ENCODE measurements at places on chromosomes 5 and 9. TPM values are rescaled to one million over a fixed set of nuclear protein-coding genes. Genes with fewer than 3 reads are reported as not detected.
A peak's percentile ranks its signal among the peaks of the same experiment; 100 is the strongest.

The ALAD gene
- total RNA-seq: 57.0 TPM

The KIF3A gene
- 20.0 TPM for total RNA-seq

The RNF183 gene
- total RNA-seq: 0.77 TPM

The IFNA13 gene
- total RNA-seq: not detected

The PRRC2B gene
- total RNA-seq: 300 TPM

The SPIN1 gene
- total RNA-seq: 98.6 TPM

The WNK2 gene
- total RNA-seq: 75.5 TPM

The ADGRD2 gene
- 0.31 TPM for total RNA-seq

The ZNF366 gene
- total RNA-seq: not detected

The PCDHB9 gene
- 2.2 TPM for total RNA-seq

DNA sequence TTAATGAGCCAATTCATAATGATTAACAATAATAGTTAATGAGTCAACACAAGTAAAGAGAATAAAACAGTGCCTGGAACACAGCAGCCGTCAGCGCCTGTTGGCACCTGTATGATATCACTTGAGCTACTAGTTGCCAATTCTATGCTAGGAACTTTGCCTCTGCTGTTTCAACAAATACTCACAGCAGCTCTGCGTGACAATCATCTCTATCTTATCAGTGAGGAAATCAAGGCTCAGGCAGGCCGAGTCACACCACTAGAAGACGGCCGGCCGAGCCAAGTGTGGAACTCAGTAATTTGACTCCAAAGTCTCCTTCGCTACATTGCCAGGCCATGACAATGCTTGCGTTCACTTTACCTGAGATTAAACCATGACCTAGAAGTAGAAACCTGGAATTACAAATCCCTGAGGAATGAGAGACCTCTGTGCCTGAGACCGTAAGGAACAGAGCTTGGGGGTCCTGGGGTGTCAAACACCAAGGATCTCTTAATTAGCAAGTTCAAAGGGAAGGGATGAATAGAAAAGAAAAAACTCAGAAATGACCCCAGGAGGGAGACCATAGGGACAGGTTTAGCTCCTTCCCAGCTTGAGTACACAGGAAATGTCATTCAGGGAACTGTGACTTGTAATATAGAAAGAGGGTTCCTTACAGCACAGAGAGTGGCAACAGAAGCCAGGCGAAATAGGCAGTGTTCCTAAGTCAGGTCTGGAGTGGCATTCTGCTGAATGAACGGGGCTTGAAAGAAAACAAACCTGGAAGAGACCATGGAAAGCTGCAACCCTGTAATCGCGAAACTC, 109.1 kb downstream of the SUSD1 start:
- peaks cover 27% of the 10 kb centered on the region for H3K4me1 ChIP-seq
- peak overlapping the region; percentile 49 for H3K4me3 ChIP-seq
- no peak for DNase-seq
- H3K36me3 ChIP-seq: peaks cover 26% of the 10 kb centered on the region
- H3K27ac ChIP-seq: peak overlapping the region; percentile 95
- H3K27me3 ChIP-seq: no peaks in the 10 kb centered on the region

- peaks cover 22% of the 10 kb centered on the region for H3K27me3 ChIP-seq
- H3K27ac ChIP-seq: no peak overlapping the region
- H3K36me3 ChIP-seq: no peaks in the 10 kb centered on the region
- no peak overlapping the region for H3K4me3 ChIP-seq
- DNase-seq: no peak
These were observed 104.2 kb upstream of the MVB12B start for GRCh38 chr9:126222363-126222834.

DNA sequence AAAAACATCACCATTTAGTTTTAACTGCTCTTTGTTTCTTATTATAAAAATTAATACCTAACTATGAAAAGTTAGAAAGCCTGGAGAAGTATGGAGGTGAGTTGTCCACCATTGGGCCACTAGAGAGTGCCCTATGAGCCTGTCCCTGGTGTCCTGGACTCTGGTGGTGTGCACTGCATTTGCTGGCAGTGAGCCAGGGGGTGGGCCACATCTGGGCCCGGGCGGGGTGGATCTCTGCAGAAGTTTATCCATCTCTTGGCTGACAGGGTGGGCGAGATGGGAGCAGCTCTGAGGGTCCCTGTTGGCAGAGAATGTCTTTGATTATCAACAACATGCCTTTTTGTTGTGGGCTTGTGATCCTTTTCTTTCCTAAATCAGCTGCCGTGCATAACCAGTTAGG, 8.2 kb downstream of the TENT4A start:
- peaks cover 9% of the 10 kb centered on the region for H3K36me3 ChIP-seq
- H3K4me3 ChIP-seq: peak overlapping the region; percentile 44
- H3K27ac ChIP-seq: peak overlapping the region; percentile 21
- no peaks in the 10 kb centered on the region for H3K27me3 ChIP-seq
- peaks cover 88% of the 10 kb centered on the region for H3K4me1 ChIP-seq

DNA sequence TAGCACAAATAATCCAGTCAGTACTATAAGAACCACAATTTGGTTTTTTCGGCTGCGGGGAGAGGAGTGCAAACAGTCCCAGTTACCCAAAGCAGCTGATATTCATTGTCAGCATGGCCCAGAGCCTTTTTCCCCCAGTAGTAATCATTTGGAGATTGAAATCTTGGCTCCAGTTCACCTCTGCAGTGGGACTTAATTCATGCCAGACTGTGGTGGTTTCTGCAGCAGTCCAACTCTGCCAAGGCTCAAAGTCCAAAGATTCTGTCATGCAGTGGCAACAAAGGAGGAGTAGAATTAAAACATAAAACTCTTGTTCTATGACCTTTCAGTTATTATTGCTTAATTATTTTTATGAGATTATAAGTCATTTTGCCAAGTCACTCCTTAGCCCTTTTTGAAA, 25.0 kb upstream of the TRIM36 start:
- no peaks in the 10 kb centered on the region for H3K27me3 ChIP-seq
- H3K4me1 ChIP-seq: no peaks in the 10 kb centered on the region
- no peaks in the 10 kb centered on the region for H3K36me3 ChIP-seq
- H3K27ac ChIP-seq: no peak overlapping the region

DNA sequence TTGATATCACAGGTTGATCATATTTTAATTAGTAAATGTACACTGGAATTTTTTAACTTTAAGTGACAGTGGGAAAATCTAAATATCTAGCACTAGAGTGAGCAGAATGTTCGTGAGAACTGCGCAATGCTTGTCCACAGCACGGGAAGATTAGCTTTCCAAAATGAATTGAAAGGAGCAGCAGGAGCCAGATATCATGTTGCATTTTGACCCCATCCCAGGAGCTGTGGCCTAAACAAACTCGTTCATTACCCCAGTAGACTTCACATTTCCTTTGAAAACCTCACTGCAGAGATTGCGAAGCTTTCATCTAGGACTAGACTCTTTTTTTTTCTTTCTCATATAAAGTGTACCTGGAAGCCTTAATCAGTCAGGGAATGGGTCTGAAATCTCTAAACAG, 525.8 kb downstream of the CTNND2 start:
- H3K27ac ChIP-seq: no peak overlapping the region
- H3K4me1 ChIP-seq: no peaks in the 10 kb centered on the region
- DNase-seq: no peak

DNA sequence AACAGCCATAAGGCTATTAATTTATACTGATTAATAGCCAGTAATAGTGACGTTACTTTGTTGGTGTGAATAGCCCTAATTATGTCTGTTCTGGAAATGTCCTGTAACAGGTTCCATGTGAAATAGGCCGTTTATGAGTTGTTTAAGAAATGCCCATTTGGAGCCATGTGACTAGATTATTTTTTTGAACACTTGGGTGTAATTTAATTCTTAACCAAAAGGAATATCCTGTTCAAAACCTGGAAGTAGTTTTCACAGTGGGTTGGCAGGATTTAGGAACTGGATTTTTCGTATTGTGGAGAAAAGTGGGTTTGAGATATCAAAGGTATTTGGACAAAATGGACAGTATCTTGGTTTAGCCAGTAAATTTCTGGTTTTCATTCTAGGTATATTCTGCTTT, 1.3 kb downstream of the TENT2 start:
- peak overlapping the region; percentile 99 for H3K27ac ChIP-seq
- H3K36me3 ChIP-seq: peaks cover 38% of the 10 kb centered on the region
- H3K4me3 ChIP-seq: peak overlapping the region; percentile 99
- H3K27me3 ChIP-seq: no peaks in the 10 kb centered on the region

- no peaks in the 10 kb centered on the region for H3K4me1 ChIP-seq
- H3K4me3 ChIP-seq: no peak overlapping the region
- no peak overlapping the region for H3K27ac ChIP-seq
- DNase-seq: no peak
These were observed 261.0 kb upstream of the GRIN3A start for GRCh38 chr9:101999441-101999840.

Measured in type B pancreatic cell (in vitro differentiated cells).